Aortic smooth muscle cell (primary cell): ENCODE measurements at places on chromosomes 16 and 17. TPM values are rescaled to one million over a fixed set of nuclear protein-coding genes. Genes with fewer than 3 reads are reported as not detected.

Gene TOM1L2
- total RNA-seq: 33.2 and 40.4 TPM in 2 replicates

Gene ARRB2
- 3.0 and 3.6 TPM in 2 replicates for total RNA-seq

Gene MEOX1
- total RNA-seq: not detected in 2 replicates

Gene PLEKHG4
- total RNA-seq: 11.6 and 24.0 TPM in 2 replicates

Gene STH
- total RNA-seq: not detected in 2 replicates

Gene KRTAP3-3
- total RNA-seq: not detected in 2 replicates
